ENCODE measurements at places on chromosomes 5 and 9.

- DNase-seq = no peak
Observed at GRCh38 chr5:35659556-35659955, 41.9 kb downstream of the SPEF2 start.

DNA sequence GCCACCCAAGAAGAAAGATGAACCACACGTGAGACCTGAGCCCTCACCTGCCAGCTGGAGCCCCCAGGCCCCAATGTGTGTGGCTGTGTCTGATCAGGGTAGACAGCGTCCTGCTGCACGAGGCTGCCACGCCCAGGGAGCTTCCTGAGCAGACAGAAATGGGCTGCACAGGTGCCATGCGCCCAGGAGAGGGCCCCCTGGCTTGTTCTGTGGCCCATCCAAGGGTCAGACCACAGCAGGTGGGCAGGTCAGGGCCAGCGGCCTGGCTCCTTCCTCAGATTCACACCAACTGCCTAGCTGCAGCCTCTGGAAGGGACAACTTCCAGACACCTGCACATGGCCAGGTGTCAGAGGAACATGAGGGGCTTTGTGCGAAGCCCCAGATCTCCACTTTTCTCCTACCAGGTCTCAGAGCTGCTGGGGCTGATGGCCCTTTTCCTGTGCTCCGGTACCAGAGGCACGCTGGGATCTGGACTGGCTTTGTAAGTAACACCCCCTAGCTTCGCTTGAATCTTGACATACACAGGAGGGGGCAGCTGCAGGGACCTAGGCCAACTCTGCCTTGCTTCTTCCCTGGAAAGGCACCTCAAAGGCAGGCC, 10.8 kb downstream of the SARDH start:
- DNase-seq = no peak

- no peak for DNase-seq
Observed at GRCh38 chr5:134777366-134777765, 18.8 kb downstream of the DDX46 start.

- DNase-seq = peak; percentile 65
Observed at GRCh38 chr5:173643964-173644363, 27.5 kb upstream of the BOD1 start.

DNA sequence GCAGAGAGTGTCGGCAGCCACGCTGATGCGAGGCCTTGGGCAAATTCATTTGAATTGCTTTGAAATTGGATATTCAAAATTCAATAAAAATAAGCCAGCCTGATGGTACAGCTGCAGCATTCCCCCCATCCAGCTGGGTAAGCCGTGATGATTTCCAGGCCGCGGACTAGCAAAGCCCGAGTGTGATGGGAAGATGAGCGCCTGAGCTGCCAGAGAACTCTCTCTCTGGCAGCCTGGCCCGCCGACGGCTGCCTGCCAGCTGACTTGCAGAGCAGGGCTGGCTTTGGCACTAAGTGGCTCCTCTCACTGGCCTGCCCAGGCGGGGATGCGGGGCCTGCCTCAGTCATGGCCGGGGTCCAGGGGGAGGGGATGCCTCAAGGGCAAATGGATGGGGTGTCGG, 268.3 kb upstream of the WWC1 start:
- DNase-seq = no peak

DNA sequence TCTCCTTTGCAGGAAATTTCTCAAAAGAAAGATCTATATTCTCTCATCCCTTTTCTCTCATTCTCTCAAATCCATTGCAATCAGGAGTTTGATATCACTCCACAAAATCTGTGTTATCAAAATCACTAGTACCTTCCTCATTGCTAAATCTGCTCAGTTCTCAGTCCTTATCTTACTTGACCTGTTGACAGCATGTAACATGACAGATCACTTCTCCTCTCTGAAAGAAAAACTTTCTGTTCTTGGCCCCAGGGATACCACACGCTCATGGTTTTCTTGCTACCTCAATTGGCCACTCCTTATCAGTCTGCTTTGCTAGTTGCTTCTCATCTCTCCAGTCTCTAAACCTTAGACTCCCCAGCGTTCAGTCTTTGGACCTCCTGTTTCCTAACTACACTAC, 22.1 kb downstream of the SRP19 start:
- no peak for DNase-seq

- DNase-seq = no peak
Observed at GRCh38 chr5:2465383-2465782, 286.1 kb downstream of the IRX2 start.

DNA sequence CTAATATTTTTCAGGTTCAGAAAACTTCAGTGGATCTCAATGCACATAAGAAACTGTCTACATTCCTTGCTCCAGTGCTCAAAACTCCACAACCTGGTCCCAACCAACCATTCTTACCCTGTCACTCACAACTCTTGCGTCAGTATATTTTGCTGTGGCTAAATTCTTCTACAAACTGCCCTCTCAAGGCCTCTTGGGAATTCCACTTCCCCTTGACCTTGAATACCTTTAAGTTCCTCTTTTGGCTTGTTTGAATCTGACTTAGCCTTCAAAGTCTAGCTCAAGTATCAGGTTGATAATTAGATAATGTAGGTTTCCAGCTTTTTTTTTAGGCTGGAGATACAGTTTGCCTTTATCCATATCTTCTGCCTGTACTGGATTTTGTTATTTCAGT, 128.3 kb downstream of the SLF1 start:
- DNase-seq = peak; percentile 25

GRCh38 chr5:173720953-173721600, 104.6 kb upstream of the BOD1 start:
- no peak for DNase-seq

- DNase-seq = peak; percentile 9
Observed at GRCh38 chr5:61701877-61702602, 370.0 kb downstream of the ZSWIM6 start.

GRCh38 chr5:132785365-132785764, 8.3 kb upstream of the SEPTIN8 start:
- DNase-seq = no peak

- DNase-seq = no peak
Observed at GRCh38 chr9:130364619-130365322, 80.0 kb upstream of the ASS1 start.

GRCh38 chr5:61137835-61138234, 24.4 kb downstream of the SMIM15 start:
- DNase-seq = no peak

DNA sequence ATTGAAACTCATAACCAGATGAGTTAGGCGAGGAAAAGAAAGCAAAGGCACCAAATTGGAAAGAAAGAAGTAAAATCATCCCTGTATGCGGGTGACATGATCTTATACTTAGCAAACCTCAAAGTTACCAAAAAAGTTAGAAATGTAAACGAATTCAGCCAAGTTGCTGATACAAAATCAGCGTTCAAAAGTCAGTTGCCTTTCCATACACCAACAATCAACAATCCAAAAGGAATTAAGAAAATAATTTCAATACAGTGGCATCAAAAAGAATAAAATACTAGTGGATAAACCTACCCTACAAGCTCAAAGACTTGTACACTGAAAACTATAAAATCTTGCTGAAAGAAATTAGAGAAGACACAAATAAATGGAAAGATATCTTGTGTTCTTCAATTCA, 14.5 kb downstream of the OBP2B start:
- no peak for DNase-seq

DNA sequence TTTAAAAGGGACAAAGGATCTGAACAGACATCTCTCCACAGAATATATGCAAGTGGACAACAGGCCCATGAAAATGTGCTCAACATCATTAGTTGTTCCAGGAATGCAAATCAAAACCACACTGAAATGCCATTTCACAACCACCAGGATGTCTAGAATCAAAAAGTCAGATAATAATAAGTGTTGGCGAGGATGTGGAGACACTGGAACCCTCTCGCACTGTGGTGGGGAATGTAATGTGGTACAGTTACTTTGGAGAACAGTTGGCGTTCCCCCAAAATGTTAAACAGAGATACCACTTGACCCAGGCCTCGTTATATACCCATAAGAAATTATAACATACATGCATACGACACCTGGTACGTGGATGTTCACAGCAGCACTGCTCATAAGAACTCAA, 38.6 kb downstream of the SARDH start:
- DNase-seq = no peak

- no peak for DNase-seq
Observed at GRCh38 chr9:129748249-129748648, 4.6 kb downstream of the PTGES start.

GRCh38 chr9:120403543-120403856, 176.5 kb downstream of the CDK5RAP2 start:
- no peak for DNase-seq

- no peak for DNase-seq
Observed at GRCh38 chr9:121950441-121950840, 142.7 kb downstream of the TTLL11 start.

DNA sequence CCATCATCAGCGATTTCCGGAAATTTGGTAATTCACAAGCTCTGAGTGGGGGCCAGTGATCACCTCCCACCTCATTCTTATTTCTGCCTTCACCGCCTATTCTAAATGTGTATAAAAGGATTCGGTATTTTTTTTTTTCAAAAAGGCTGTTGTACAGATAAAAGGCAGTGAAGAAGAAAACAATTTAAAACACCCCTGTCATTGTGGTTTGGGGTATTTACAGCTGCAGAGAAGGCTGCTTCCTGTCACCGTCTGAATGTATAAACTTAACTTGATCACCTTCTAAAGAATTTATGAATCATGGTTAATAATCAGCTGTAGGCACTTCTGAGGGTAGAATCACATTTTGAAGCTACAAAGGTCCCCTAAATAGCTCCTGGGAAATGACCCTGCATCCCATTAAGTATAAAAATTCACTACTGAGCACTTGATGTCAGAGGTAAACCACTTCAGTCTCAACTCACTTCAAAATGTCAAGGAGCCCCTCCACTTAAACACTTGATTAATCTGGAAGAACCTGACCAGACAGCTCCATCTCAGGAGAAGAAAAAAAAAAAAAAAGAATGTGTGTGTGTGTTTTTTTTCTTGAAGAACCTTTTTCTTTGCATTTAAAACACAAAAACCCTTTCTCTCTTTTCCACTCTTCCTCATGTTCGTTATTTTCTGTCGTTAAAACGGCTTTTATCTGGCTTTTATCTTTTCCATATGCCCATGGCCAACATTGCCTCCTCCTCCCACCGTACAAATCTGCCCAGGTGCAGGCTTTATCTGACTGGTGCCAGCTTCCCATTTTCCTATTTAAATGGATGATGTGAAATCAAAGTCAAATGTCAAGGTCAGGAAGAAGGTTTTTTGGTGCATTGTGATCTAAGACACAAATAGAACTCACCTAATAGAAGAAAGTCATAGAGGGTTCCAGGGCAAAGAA, 291.2 kb downstream of the IRX1 start:
- no peak for DNase-seq

DNA sequence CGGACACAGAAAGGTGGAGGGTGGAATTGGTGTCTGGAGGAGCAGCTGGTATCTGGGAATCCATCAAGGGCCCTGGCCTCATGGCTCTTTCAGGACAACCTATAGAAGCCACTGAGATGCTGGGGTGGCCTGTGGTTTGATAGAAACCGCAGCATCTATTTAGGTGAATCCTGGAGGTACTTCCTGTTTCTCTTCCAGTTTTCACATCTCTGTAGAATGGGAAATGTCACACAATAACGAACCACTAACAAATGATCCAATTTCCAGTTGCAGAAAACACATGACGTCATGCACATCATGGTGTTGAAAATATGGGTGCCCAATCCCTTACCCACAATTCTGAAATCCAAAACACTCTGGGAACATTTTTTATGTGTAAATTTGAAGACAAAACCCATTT, 52.2 kb downstream of the ROPN1L start:
- no peak for DNase-seq

DNA sequence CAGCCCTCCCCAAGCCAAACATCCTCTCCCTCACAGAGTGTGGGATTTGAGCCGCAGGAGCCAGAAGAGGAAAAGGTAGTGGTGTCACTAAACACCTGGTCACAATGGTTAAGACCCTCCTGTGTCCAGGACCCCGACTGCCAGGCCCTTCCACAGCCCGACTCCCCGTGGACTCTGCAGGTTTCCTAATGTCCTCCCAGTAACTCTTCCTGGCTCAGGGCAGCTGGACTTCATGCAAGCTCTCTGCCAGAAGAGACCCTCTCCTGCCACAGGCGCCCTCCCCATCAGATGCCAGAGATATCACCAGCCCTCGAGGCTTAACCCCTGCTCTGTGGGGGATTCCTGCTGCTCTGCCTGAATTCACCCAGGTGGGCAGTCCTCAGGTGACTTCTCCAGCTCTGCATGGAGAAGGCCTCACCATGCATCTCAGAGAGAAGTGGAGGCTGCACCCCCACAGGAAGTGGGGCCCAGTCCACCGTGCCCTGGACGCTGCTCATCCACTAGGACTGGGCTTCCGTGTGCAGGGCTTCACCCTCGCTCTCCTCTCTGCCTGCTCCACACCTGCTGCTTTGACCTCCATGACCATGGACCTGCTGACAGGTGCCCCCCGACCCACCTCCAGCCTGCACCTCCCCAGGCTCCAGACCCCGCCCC, 111.2 kb downstream of the ADAMTS2 start:
- no peak for DNase-seq
